ENCODE measurements at places on chromosomes 12 and 14. TPM values are rescaled to one million over a fixed set of nuclear protein-coding genes. Genes with fewer than 3 reads are reported as not detected.
A peak's percentile ranks its signal among the peaks of the same experiment; 100 is the strongest.

- no peak for DNase-seq
- peaks cover 7% of the 10 kb centered on the region for H3K4me1 ChIP-seq
- no peaks in the 10 kb centered on the region for H3K27me3 ChIP-seq
- H3K4me3 ChIP-seq = no peak overlapping the region
- H3K36me3 ChIP-seq = peaks cover 24% of the 10 kb centered on the region
- H3K27ac ChIP-seq = no peak overlapping the region
Observed at GRCh38 chr12:52054231-52054832, 3.1 kb downstream of the NR4A1 start.

DNA sequence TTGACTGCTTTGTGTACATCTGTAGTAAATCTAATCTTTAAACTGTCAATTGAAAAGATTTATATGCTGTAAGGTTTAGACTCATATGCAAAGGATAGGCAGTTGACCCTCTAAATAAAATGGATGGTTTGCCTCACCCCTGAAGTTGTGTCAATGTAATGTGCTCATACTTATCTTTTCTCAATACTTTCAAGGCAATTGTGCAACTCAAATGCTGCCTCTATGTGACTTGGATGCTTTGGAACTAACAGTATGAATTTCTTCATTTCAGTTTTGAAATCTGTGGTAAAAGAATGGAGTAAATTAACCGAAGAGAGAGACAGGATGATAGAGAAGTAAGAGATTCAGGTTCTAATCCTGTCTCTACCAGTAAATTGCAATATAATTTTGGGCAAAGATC, 9.7 kb downstream of the PDE6H start:
- no peaks in the 10 kb centered on the region for H3K4me1 ChIP-seq
- DNase-seq = no peak
- H3K36me3 ChIP-seq = no peaks in the 10 kb centered on the region
- H3K27me3 ChIP-seq = no peaks in the 10 kb centered on the region
- no peak overlapping the region for H3K27ac ChIP-seq

- H3K4me3 ChIP-seq = no peak overlapping the region
- H3K27me3 ChIP-seq = no peaks in the 10 kb centered on the region
- H3K36me3 ChIP-seq = no peaks in the 10 kb centered on the region
- no peaks in the 10 kb centered on the region for H3K4me1 ChIP-seq
- no peak overlapping the region for H3K27ac ChIP-seq
Observed at GRCh38 chr14:33774723-33775470, 176.0 kb downstream of the EGLN3 start.

The LPAR5 gene
- 4.8 TPM for total RNA-seq

DNA sequence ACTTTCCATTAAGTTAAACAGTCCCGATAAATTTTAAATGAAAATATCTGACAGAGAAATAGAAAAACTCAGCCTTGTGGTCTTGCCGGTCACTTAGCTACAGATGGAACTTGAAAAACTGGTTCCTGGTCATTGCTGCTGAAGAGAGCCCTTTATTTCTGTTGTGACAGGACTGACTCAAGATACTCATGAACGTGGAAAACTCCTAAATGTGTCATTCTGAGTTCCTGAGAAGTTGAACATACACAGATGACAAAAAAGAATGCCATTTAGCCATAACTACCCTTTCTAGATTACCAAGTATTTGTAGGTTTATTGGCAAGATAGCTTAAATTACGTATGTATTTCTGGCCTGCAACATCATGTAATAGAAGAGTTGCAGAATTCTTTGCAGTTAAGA, 134.2 kb downstream of the HMGA2 start:
- no peak for DNase-seq
- no peak overlapping the region for H3K4me3 ChIP-seq
- H3K27ac ChIP-seq = no peak overlapping the region
- no peaks in the 10 kb centered on the region for H3K4me1 ChIP-seq
- H3K27me3 ChIP-seq = no peaks in the 10 kb centered on the region
- H3K36me3 ChIP-seq = no peaks in the 10 kb centered on the region

DNA sequence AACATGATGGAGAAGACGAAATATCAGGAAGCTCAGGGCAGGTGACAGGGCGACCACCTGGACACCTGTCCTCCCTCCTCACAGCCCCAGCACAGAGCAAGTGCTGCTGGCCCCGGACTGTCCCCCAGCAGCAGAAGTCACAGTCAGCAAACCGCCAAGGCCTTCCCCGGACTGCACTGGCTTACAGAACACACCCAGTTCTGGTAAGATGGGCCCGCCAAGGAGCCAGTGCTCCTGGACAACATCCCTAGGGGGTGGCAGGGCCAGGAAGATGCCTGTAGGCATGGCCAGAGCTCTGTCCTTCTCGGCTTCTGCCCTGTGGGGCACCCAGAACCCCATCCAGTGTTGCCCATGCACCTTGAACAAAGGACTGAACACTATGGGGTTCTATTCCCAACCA, 77.9 kb downstream of the BCL11B start:
- H3K4me3 ChIP-seq = no peak overlapping the region
- DNase-seq = no peak
- no peaks in the 10 kb centered on the region for H3K27me3 ChIP-seq
- H3K27ac ChIP-seq = no peak overlapping the region
- H3K4me1 ChIP-seq = peaks cover 17% of the 10 kb centered on the region

The FOXA1 gene
- total RNA-seq = not detected

DNA sequence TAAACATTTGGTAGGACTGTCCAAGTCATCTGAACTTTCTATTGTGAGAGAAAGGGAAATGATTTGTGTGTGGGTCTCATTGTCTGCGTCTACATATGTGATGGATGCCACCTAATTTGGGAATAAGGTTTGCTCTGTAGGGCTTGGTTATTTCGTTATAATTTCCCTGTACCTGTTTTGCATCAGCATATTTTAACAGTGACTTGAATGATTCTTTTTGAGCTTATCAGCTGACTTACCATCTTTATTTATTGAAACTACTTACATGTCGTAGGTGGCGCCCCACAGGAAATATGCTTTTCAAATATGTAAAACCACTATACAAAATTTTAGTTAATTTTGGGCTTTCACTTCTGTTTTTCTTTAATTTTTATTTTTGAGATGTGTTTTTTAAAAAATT, 56.5 kb upstream of the BCAT1 start:
- no peak overlapping the region for H3K27ac ChIP-seq
- no peak overlapping the region for H3K4me3 ChIP-seq
- no peaks in the 10 kb centered on the region for H3K36me3 ChIP-seq
- no peaks in the 10 kb centered on the region for H3K27me3 ChIP-seq
- no peaks in the 10 kb centered on the region for H3K4me1 ChIP-seq
- DNase-seq = no peak

The SPIC gene
- total RNA-seq = not detected

The KRT2 gene
- total RNA-seq = not detected

- H3K4me3 ChIP-seq = no peak overlapping the region
- H3K27me3 ChIP-seq = no peaks in the 10 kb centered on the region
- no peak for DNase-seq
- H3K4me1 ChIP-seq = no peaks in the 10 kb centered on the region
- no peak overlapping the region for H3K27ac ChIP-seq
Observed at GRCh38 chr14:65810322-65810721, 397.8 kb downstream of the FUT8 start.

DNA sequence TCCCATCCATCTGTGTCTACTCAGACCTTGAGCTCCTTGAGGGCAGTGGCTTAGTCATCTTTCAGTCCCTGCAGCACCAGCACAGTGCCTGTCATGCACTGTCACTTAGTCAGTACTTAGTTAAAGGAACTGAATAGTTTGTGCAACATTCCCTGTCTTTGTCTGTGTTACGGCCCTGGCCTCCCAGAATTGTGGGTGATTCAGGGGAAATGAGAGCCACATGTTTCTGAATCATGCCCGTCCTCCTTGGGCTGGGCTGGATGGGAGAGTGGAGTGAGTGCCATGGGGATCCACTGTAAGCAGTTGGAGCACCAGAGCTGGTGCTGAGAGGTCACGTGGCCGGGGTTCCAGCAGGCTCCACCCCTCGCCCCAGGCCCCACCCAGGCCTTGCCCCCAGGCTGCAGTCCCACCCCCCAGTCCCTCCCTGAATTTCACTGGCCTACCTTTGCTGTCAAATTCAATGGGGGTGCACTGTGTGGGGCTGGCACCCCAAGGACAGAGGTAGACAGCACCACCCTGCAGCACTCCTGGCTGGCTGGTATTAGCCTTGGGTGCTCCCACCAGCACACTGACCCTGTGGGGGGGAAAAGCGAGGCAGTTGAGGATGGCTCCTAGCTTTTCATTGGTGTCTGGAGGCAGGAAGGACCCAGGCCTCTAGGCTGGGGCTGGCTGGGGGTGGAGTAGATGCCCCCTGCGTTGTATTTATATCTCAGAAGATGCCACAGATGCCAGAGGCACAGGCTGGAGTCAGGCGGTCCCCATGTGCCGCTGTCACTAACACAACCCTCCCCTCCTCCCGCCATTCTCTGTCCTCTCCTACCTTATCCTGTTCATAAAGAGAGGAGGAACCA, 7.5 kb downstream of the ITGA5 start:
- H3K4me3 ChIP-seq = peak overlapping the region; percentile 100
- H3K4me1 ChIP-seq = peaks cover 52% of the 10 kb centered on the region

DNA sequence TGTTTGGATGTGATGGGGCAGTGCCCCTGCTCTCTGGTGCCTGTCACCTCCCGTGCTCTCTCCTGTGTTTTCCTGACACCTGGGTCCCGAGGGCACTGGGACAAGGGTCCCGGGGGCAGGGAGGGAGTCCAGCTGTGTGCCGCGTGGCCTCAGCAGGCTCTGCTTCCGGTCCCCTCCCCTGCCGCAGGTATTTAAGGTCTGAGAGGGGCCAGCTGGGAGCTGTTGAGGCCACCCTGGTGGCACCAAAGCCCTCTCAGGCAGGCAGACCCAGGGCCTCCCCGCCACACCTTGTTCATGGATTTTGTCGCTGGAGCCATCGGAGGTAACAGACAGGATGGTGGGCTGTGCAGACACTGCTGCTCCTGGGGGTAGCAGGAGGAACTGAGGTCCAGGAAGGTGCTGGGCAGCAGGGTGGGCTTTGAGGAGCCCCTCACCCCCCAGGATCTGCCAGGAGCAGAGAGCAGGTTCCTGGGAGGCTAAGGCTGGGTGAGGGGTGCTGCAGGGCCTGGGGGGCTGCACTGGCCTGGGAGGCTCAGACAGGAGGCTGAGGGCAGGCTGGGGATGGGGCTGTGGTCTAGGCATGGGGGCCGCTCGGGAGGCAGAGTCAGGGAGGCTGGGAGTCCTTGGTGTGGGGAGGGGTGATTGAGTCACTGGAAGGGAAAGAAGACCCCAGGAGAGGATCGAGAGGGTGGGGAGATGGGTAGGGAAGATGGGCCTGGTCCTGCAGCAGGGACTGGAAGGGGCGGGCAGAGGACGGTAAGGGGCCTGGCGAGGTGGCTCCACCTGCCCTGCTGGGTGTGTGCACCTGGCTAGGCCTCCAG, at the start of gene SLC25A47:
TSS of gene SLC25A47 (plus strand) at position 219 of the 821 bp plus-strand sequence. CDS start at position 295, 76 bp downstream.
- H3K4me1 ChIP-seq = peaks cover 13% of the 10 kb centered on the region
- no peaks in the 10 kb centered on the region for H3K27me3 ChIP-seq
- no peak within 1 kb of the TSS for H3K27ac ChIP-seq

DNA sequence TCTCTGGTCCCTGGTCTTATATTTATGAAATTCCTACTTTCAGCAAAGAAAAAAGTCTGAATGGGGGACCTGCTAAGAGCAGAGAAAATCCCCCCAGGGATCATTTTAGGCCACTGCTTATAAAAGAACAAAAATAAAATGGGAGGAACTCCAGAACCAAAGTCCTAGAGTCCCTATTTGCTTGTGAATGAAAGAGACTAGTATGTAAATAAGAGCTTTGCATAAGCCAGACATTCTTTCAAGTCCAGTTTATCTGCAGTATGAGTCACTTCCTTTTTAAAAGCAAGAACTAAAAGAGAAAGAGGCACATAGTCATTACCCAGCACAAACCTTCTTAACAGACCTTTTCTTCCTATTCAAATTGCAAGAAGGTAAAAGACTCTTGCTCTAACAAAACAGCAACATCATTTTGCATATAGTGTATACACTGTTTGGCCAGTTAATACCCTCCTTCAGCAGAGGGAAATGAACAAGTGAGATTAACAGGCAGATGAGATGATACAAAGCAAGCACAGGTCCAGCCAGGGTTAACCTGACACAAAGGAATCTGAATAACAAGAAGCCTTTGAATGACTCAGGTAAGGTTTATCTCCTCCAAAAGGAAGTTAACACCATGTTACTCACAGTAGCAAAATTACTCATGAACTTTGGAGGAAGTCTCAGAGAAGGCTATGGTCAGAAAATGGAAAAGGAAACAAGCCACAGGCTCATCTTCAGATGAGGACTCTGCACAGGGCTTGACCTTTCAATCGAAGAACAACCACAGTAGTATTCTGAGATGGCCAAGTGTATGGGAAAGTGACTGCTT, 87.3 kb downstream of the PHLDA1 start:
- no peak for DNase-seq
- H3K4me1 ChIP-seq = peaks cover 22% of the 10 kb centered on the region
- peak overlapping the region; percentile 41 for H3K4me3 ChIP-seq
- no peaks in the 10 kb centered on the region for H3K27me3 ChIP-seq

GRCh38 chr12:50056639-50056976, 788 bp upstream of the ASIC1 start:
- H3K27me3 ChIP-seq = no peaks in the 10 kb centered on the region
- no peaks in the 10 kb centered on the region for H3K36me3 ChIP-seq
- peak overlapping the region; percentile 84 for H3K4me3 ChIP-seq
- no peak for DNase-seq
- no peak overlapping the region for H3K27ac ChIP-seq

- no peak for DNase-seq
- no peaks in the 10 kb centered on the region for H3K36me3 ChIP-seq
- H3K4me1 ChIP-seq = peaks cover 17% of the 10 kb centered on the region
- no peak overlapping the region for H3K27ac ChIP-seq
Observed at GRCh38 chr12:24396224-24396623, 446.8 kb upstream of the SOX5 start.

The ALX1 gene
- total RNA-seq = not detected

The PLEKHG7 gene
- total RNA-seq = not detected

The SERPINA12 gene
- total RNA-seq = not detected

Measured in thoracic aorta (tissue), 2 donors.